ENCODE measurements at places on chromosomes 3 and 15.

DNA sequence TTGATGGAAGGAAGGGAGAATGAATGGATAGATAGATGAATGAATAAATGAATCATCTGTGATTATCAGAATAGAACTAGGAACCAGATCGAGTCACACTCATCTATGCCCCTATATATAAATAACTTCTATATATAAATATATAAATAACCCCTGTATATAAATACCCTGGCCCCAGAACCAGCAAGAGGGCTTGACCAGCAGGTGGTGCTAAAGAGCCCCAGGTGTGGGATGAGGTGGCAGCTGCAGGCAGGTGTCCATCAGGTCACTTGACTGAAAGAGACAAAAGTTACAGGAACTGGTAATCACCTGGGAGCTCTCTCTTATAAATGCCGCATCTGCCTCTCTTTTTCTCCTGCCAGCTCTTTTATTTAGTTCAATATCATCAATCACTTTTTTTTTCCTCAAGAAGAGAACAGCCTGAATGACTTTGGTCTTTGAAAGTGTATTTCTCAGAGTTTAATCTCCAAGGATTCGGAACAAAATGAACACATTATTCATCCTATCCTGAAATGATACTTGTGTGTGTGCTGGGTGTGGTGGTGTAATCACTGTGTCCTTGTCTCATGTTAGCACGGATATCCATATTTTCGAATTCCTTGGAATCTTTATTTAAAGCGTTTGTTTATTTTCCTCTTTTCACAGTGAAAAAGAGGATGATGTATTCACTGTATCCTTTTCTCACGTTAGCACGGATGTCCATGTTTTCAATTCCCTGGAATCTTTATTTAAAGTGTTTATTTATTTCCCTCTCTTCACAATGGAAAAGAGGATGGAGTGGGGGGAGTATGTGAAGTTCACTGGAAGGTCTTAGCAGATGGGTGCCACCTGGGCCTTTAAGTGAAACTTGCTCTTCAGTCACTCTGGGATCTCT, 35.4 kb upstream of the ATG7 start:
- peak; percentile 59 for DNase-seq

GRCh38 chr15:95944193-95944592, 386.3 kb upstream of the NR2F2 start:
- DNase-seq, result no peak

DNA sequence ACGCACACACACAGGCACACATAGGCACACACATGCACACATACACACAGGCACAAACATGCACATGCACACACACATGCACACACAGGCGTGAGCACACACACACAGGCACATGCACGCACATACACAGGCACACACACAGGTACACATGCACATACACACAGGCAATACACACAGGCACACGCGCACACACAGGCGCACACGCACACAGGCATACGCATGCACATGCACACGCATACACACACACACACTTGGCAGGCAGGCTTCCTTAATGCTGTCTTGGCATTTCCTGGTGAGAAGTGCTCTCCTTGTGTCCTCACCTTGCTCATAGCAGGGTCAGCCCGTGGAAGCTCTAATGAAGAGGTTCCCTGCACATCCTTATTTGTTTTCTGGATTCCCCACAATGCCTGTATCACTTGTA, 8.4 kb upstream of the SLCO2A1 start:
- DNase-seq, result no peak

- DNase-seq, result no peak
Measured at GRCh38 chr15:80744826-80745225, 34.3 kb upstream of the CEMIP start.

- no peak for DNase-seq
Measured at GRCh38 chr3:54836871-54837270, 91.0 kb downstream of the LRTM1 start.

GRCh38 chr3:170697908-170698307, 112.0 kb upstream of the SLC7A14 start:
- DNase-seq, result no peak

- no peak for DNase-seq
Measured at GRCh38 chr15:68797191-68797590, 23.5 kb downstream of the ANP32A start.

DNA sequence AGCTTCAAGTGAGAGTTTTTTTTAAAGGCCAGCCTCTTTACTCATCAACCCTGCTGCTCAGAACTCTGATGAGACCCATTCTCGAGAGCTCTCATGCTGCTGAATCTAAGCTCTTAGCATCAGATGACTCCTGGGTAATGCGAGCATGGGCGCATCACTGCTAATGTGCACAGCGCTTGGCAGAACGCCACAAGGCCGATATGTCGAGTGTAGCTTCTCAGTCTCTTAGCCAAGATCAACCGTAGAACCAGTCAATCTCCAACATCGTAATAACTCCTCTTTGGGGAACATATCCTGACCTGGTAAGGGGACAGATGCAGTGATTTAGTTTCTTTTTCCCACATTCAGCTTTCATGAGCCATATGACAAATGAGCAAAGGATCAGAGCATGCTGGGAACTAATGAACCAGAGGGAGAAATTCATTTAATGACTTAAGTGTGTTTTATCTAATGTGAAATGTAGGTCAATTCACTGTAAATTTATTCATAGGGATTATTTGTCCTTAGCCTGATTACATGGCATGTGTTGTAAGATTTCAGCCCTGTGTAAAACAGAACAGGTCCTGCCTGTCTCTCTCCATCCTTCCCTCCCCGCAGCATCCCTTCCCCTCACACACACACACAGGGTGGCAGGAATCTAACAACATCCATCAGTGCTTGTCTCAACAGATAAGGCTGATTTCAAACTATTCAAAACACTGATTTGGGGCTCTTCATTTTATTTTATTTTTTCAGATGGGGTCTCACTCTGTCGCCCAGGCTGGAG, 195.4 kb upstream of the C2CD4B start:
- DNase-seq, result no peak

DNA sequence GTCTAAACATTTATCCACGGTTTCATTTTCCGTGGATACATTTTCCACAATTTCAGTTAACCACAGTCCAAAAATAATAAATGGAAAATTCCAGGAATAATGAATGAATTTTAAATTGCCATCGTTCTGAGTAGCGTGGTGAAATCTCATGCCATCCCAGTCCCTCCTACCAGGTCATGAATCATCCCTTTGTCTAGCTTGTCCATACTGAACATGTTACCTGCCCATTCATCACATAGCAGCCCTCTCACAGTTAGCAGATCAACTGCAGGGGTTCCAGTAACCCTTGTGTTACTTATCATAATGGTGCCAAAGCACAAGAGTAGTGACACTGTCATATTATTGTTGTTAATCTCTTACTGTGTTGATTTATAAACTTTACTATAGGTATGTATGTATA, 124.5 kb downstream of the GSK3B start:
- no peak for DNase-seq

DNA sequence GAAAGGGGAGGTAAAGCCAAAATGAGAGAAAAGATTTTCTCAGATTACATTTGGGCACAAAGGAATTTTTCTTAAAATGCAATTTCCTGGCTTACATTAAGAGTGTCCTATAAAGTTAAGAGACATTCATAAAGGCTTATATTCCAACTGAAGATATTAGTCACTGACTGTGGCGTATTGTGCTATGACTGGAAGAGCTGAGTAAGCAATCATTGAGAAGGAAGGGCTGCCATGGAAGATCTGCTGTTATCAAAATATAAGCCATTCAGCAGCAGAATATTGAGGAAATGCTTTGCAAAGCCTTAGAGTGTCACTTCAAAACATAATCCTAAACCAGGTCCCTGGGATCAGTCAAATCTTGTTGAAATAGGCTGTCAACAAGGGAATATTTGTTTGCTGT, 593.9 kb downstream of the TUSC7 start:
- no peak for DNase-seq

DNA sequence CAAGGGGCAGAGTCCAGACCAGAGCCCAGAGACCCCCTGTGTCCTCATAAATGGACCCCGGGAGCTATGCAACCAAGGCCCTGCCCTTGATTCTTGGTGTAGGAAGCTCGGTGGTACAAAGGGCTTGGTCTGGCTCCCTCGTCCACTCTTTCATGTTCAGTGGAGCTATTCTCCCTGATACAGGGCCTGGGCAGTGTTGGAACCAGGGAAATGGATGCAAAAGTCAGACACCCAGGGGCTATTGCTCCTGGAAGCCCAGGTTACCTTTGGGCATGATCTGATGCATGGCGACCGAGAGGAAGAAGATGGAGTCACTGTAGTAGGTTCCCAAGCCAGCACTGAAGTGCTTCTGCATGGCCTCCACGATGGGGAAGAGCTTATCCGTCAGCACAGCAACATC, 44.5 kb downstream of the XXYLT1 start:
- DNase-seq, result no peak

DNA sequence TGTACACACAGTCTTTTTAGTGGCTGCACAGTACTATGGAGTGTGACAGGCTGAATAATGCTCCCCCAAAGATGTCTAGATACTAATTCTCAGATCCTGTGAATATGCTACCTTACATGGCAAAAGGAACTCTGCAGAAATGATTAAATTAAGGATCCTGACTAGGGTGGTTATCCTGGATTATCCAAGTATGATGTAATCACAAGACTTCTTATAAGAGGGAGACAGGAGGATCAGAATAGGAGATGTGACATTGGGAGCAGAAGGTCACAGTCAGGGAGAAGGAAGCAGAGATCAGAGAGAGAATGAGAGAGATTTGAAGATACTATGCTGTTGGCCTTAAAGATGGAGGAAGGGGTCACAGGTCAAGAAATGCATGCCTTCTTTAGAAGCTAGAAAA, 34.5 kb downstream of the GABPB1 start:
- no peak for DNase-seq

DNA sequence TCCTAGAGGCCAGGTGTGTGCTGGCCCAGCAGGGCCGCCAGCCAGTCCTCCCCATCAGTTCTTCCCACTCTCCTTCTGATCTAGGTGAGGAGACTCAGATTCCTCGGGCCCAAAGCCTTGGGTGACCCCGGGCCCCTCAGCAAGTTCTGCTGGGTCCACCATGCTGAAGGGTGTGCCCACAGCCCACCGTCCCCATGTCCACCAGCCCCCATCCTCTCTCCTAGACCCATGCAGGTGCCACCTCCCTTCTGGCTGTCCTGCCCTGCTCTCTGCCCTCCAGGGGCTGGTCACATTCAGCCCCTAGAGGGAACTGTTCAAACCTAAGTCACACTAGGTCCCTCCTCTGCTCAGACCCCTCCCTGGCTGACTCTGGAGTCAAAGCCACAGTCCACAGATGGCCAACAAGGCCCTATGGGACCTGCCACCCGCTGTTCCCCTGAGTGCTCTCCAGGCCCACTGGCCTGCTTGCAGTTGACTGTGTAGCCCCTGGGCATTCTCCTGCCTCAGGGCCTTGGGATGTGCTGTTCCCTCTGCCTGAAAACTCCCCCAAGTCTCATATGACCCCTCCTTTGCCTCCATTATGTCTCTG, 878 bp upstream of the TLR9 start:
- DNase-seq, result no peak

DNA sequence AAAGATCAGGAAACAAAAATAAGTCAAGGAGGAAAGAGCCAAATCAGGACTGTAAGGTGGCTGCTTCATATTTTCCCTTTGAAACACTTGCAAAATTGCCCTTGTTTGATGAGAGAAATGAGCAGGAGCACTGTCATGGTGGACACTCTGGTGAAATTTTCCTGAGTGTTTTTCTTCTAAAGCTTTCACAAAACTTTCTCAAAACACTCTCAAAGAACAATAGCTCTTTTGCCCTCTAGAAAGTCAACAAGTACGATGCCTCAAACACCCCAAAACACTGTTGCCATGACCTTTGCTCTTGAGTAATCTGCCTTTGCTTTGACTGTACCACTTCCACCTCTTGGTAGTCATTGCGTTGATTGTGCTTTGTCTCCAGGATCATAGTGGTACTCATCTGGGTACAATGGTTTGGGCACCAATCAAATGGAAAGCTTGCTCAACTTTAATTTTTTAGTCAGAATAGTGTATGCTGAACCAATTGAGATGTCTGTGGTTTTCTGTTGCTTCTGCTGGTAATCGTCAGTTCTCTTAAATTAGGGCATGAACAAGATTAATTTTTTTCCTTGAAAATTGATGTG, 13.2 kb upstream of the MITF start:
- no peak for DNase-seq

DNA sequence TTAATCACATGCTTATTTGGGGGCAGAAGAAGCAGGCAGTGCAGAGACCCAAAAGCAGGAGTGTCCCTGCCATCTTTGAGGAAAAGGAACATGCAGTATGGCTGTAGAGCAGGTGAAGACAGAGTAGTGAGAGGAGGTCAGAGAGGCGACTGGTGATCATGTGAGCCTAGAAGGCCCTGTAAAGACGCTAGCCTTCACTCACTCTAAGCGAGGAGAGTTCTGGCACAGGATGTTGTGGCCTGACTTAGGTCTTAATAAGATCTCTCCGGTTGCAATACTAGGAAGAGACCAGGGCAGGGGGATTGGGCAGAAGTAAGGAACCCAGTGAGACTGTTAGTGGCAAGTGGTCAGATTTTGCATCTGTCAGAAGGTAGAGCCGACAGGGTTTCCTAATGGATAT, 114.5 kb upstream of the ZBED2 start:
- no peak for DNase-seq

DNA sequence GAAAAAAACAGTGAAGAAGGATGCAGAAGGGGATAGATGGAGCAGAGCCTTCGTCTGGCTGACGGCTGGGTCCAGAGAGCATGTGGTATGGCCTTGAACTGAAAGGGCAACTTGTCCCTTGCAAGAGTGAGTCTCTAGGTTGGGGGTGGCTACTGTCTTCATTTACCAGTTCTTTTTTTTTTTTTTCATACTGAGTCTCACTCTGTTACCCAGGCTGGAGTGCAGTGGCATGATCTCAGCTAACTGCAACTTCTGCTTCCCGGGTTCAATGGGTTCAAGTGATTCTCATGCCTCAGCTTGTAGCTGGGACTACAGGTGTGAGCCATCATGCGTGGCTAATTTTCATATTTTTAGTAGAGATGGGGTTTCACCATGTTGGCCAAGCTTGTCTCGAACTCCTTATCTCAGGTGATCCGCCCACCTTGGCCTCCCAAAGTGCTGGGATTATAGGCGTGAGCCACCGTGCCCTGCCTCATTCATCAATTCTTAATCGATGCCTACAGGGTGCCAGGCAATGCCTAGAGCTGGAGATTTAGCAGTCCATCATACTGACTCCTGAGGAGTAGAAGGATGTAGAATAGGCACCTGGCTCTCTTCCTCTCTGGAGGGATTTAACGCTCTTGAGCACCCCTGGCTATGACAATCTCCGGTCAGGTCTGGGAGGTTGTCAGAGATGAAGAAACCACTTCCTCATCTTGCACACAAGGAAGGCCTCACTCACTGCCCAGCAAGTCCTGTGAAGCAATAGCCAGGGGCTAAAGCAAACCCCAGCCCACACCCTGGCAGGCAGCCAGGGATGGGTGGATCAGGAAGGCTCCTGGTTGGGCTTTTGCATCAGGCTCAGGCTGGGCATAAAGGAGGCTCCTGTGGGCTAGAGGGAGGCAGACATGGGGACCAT, at the start of gene CAMP:
CAMP (plus strand) TSS at position 880 of the 898 bp plus-strand sequence; CDS start at position 897, 17 bp downstream.
- peak; percentile 97 for DNase-seq

DNA sequence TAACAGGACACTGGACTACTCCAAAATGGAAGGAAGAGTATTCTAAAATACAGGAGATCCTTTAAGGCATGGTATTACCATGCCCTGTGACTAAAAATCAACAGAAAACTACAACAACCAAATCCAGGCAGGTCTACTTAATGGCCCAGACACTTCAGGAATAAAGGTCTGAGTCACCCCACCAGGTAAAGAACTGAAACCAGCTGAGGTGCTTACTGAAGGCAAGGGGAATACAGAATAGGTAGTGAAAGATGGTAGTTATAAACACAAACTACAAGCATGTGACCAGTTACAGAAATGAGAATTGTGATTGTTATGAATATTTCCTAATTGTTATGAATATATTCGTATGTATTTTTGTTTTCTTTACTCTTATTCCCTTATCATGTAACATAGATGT, 13.4 kb downstream of the IFT57 start:
- DNase-seq, result no peak

- no peak for DNase-seq
Measured at GRCh38 chr15:31157644-31158069, 56.1 kb upstream of the TRPM1 start.
